ENCODE measurements at places on chromosomes 1 and 21.

- no peak for DNase-seq
Measured at GRCh38 chr21:43800124-43800523, 10.7 kb downstream of the RRP1 start.

DNA sequence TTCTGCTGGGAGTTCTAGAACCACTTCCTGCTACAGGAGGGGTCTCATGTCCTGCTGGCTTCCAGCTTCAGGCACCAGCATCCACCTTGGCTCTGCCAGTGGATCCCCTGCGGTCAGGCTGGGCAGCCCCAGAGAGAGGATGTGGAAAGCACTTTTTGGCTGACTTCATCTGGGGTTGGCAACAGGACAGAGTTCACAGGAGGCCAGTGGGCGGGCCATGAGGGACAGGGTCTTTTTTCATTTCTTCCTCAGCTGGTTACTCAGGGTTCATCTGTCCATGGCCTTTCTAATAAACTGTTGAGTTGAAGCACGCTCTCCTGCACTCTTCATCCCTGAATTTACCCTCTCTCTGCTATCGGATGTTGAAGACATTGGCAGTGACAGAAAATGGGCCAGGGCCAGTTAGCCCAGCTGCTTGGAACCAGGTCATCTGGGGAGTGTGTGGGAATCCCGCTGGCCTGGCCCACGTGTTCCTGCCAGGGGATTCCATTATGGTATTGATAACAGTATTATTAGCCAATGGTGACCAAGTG, 45.2 kb downstream of the RPS6KA1 start:
- no peak for DNase-seq

GRCh38 chr21:33550772-33551660, 8.2 kb downstream of the SON start:
- no peak for DNase-seq

- no peak for DNase-seq
Measured at GRCh38 chr21:41552254-41552653, 44.3 kb upstream of the TMPRSS2 start.

- no peak for DNase-seq
Measured at GRCh38 chr1:211985556-211986264, 49.6 kb downstream of the INTS7 start.

DNA sequence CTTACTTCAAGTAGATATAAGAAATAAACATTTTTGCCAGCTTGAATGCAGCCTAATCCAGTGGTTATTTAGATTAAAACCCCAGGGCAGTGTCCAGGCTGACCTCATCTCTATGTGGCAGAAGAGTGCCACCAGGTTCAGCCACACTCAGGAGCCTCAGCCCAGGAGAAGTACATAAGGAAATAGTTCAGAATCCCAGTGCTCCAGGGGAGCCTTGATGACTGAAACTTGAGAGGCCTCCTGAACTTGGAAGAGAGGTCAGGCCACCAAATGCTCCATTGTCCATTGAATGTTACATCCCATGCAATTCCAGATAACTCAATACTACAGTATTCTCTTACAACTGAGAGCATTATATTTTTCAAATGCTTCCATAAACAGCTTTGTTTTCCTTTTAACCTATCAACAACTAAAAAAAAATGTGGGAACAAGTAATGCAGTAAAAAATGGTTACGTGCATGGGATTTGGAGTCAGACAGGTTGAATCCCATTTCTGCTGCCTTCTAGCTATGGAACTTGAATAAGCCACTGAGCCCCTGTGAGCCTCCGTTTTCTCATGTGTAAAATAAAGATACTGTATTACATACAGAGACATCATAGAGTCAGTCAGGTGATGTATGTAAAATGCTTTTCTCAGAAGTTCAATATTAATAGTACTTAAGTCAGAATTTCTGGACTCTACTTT, 248.0 kb downstream of the PLPP3 start:
- no peak for DNase-seq

DNA sequence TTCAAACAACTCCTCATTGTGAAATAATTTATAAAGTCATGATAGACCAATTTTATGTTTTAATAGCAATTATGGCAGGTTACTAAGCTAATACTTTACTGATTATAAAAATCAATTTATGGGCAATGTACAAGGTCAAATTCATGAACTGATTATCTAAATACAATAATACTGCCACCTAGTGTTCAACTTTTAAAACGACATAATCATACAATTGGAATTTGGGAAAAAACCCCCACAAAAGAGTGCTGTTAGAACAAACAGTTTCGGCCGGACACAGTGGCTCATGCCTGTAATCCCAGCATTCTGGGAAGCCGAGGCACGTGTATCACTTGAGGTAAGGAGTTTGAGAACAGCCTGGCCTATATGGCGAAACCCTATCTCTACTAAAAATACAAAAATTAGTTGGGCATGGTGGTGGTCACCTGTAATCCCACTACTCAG, 14.0 kb downstream of the GTF2B start:
- DNase-seq: no peak

DNA sequence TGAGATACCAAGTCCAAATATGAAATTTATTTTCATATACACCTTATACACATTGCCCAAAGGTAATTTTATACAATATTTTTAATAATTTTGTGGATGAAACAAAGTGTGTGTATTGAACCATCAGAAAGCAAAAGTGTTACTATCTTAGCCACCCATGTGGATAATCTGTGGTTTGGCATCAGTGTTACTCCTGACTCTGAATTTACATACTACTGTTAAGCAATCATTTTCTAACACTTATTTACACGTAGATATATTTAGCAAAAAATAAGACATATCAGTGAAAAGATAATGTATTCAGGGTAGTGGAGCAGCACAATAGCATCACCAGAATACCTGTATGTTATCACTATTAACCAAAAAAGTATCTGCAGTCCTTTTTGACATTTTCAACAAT, 23.8 kb downstream of the DENND2D start:
- DNase-seq: no peak

GRCh38 chr1:233459968-233460367, 132.4 kb downstream of the MAP3K21 start:
- DNase-seq: no peak

DNA sequence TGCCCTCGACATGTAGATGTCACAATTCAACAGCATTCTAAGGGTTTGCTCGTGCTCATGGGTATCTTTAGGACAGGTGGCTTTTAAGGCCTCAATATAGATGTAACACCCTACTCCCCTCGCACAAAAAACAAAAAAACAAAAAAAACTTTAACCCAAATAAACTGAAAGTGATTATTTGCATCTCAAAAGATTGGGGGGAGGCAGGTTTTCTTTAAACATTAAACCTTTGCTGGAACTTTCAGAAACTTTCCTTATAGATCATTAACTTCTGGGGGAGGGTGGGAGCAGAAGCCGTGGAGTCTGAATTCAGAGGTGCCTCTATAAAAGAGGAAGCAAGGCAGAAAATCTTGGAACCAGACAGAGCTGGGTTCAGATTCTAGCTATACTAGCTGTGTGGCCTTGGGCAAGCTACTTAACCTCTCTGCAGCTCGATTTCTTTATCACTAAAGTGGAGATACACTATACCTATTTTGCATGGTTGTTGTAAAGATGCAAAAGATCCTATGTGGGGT, 3.2 kb upstream of the KIAA1614 start:
- DNase-seq: no peak

DNA sequence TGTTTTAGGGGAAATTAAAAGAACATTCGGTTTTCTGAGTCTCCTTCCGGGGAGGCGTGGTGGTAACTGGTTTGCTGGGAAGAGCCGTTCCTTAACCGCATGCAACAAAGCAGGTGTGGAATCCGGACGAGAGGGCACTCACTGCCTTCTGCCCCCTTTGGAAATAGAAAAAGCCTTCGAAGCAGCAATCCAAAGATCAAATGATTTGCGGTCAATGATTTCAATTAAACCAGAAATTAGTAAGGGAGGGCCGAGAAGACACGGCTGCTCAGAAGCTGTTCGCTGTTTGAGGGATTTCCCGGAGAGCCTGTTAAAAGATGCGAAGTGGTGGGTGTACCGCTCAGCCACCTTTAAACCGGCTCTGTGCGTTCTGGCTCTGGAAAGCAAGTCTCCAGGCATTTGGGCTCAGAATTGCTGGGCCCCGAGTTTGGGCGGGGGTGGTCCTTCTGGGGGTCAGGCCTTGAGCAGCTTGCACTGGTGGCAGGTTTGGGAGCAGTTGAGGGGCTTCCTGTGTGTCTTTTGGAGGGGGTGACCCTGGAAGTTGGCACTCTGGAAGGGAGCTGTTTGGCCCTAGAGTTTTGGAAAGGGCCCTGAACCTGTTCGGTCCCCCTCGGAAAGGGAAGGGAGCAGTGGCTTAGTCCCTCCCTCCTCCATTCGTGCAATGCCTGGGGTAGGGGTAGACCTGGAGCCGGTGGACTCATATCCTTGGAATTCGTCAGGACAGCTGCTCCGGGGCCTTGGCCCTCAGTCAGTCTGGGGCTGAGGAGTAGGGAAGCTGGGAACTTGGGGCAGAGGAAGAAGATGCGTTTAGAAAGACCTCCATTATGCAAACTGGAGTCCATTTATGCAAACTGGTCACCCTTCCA, 3.1 kb downstream of the SIM2 start:
- DNase-seq: peak; percentile 26

DNA sequence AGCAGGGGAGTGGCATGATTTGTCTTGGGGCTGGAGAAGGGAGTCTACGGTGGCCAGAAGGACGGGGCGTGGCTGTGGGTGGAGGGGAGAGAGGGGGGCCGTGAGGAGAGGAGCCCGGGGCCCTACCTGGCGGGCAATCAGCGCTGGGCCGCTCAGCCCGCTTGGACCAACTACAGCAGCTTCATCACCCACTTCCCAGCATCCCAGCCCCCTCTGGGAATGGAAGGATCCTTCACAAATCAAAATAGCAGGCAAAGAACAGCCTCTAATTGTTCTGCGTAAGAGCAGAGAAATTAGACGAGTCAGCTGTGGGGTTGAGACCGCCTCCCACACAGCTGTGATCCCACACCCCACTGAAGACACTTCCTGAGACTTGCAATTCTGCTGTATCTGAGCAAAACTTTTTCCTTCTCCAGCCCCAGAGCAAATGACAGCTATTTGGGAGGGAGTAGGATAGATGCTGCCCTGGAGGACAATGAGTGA, 43.5 kb downstream of the OPRD1 start:
- no peak for DNase-seq

GRCh38 chr1:86052948-86053698, 103.4 kb downstream of the COL24A1 start:
- DNase-seq: no peak

GRCh38 chr1:201544710-201545109, 5.8 kb downstream of the NAV1 start:
- no peak for DNase-seq

GRCh38 chr21:34844013-34844923, 175.5 kb downstream of the CLIC6 start:
- DNase-seq: no peak

GRCh38 chr1:190908691-190909090, 431.0 kb upstream of the BRINP3 start:
- DNase-seq: no peak

- DNase-seq: no peak
Measured at GRCh38 chr1:181919542-181919941, 142.0 kb downstream of the ZNF648 start.
